ENCODE measurements at places on chromosomes 16 and 17. TPM values are rescaled to one million over a fixed set of nuclear protein-coding genes. Genes with fewer than 3 reads are reported as not detected.

GRCh38 chr16:89918453-89919347 is at the start of gene MC1R:
Gene MC1R, plus strand, starts transcription at chr16:89918862. Its CDS starts 397 bp downstream, at chr16:89919259.
- peak; percentile 75 for DNase-seq
- H3K4me1 ChIP-seq: no peaks in the 10 kb centered on the region
- peaks cover 2% of the 10 kb centered on the region for H3K36me3 ChIP-seq
- H3K4me3 ChIP-seq: peak within 1 kb of the TSS; percentile 66
- no peaks in the 10 kb centered on the region for H3K27me3 ChIP-seq
- no peak within 1 kb of the TSS for H3K27ac ChIP-seq

DNA sequence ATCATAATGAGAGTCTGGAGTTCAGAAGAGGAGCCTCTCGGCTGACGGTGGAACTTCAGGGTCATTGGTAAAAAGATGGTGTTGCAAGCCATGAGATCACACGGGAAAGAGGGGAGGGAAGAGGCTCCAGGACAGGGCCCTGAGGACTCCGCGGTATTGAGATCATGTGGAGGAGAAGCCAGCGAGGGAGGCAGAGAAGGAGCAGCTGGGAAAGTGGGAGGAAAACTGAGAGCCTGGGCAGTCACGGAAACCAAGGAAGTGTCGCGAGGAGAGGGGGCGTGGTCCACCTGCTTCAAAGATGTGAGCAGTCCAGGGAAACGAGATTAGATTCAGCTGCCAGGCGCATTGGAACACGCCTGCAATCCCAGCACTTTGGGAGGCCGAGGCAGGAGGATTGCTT is 27.7 kb upstream of the SBK1 start:
- H3K27ac ChIP-seq: no peak overlapping the region
- no peaks in the 10 kb centered on the region for H3K36me3 ChIP-seq
- H3K4me3 ChIP-seq: no peak overlapping the region

GRCh38 chr17:73684183-73684582 is 39.9 kb upstream of the SDK2 start:
- H3K36me3 ChIP-seq: peaks cover 11% of the 10 kb centered on the region
- H3K27me3 ChIP-seq: no peaks in the 10 kb centered on the region
- DNase-seq: no peak
- no peak overlapping the region for H3K27ac ChIP-seq

GRCh38 chr16:78664811-78665772 is 565.6 kb downstream of the WWOX start:
- no peaks in the 10 kb centered on the region for H3K27me3 ChIP-seq
- no peak for DNase-seq
- H3K27ac ChIP-seq: no peak overlapping the region
- no peaks in the 10 kb centered on the region for H3K4me1 ChIP-seq
- H3K36me3 ChIP-seq: no peaks in the 10 kb centered on the region
- no peak overlapping the region for H3K4me3 ChIP-seq

DNA sequence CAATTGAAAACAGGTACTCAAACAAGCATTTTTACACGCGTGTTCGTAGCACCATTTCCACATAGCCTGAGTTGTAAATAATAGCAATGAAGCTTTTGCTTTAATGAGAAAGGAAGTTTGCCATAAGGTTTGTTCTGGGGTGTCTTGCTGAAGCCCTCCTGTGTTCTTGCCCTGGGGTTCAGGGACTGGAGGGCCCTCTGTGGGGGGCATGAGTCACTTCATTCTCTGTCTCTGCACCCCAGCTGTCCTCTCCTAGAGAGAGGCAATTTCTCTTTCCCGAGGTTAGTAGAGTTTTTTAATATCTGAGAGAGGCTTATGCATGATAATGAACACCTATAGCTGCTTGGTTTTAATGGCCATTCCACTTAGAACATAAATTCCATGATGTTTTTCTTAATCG is 9.6 kb downstream of the AFMID start:
- H3K27me3 ChIP-seq: no peaks in the 10 kb centered on the region
- H3K36me3 ChIP-seq: peaks cover 66% of the 10 kb centered on the region
- DNase-seq: no peak
- peaks cover 10% of the 10 kb centered on the region for H3K4me1 ChIP-seq

GRCh38 chr16:65704866-65705265 is 583.0 kb upstream of the CDH11 start:
- no peaks in the 10 kb centered on the region for H3K27me3 ChIP-seq
- DNase-seq: no peak
- H3K4me3 ChIP-seq: no peak overlapping the region
- H3K36me3 ChIP-seq: no peaks in the 10 kb centered on the region

DNA sequence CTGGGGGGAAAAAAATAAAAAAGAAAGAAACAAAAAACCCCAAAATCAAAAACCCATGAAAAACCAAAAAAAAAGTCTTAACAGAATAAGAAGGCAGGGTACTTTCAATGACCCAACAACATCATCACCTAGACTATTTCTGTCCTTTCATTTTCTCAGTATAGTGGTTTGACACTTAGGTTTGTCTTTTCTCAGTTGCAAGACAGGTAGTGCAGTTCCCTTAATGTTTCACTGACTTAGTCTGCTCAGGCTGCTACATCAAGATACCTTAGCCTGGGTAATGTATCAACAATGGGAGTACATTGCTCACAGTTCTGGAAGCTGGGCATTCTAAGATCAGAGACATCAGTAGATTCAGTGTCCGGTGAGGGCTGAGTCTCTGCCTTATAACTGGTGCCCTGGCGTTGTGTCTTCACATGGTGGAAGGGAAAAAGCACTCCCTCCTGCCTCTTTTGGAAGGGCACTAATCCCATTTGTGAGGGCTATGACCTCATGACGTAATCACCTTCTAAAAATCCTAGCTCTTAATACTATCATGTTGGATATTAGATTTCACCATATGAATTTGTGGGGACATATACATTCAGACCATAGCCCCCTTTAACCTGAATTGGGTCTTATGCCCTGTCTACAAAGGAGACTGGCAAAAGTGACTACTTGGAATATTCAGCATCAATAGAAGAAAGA is 362.3 kb upstream of the RBFOX1 start:
- H3K4me1 ChIP-seq: no peaks in the 10 kb centered on the region
- no peaks in the 10 kb centered on the region for H3K27me3 ChIP-seq
- no peak overlapping the region for H3K27ac ChIP-seq
- no peak overlapping the region for H3K4me3 ChIP-seq

- H3K36me3 ChIP-seq: peaks cover 12% of the 10 kb centered on the region
- no peaks in the 10 kb centered on the region for H3K27me3 ChIP-seq
- DNase-seq: no peak
- peaks cover 5% of the 10 kb centered on the region for H3K4me1 ChIP-seq
These were observed 18.0 kb downstream of the HDAC5 start for GRCh38 chr17:44105483-44105882.

GRCh38 chr17:1351971-1352370 is 48.1 kb downstream of the YWHAE start:
- H3K4me3 ChIP-seq: no peak overlapping the region
- peaks cover 62% of the 10 kb centered on the region for H3K36me3 ChIP-seq
- H3K27me3 ChIP-seq: no peaks in the 10 kb centered on the region
- no peak for DNase-seq
- H3K27ac ChIP-seq: no peak overlapping the region

DNA sequence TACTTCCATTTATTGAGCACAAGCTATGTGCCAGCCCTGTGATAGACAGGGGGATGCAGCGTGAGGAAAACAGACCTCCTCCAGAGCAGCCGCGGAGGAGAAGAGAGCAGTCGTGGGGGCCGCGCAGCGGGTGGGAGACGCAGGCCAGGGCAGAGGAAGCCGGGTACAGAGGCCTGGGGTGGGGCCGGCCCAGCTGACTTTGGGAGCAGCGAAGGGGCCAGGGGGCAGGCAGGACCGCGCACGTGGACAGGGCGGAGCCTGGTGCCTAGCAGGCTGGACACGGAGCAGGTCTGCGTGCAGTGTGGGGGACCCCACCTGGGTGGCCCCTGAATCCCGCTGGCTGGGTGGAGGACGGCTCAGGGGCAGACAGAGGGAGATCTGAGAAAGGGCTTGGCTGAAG is 46.2 kb downstream of the ZFPM1 start:
- H3K27me3 ChIP-seq: no peaks in the 10 kb centered on the region
- no peak for DNase-seq
- no peaks in the 10 kb centered on the region for H3K4me1 ChIP-seq
- no peaks in the 10 kb centered on the region for H3K36me3 ChIP-seq
- H3K27ac ChIP-seq: no peak overlapping the region

DNA sequence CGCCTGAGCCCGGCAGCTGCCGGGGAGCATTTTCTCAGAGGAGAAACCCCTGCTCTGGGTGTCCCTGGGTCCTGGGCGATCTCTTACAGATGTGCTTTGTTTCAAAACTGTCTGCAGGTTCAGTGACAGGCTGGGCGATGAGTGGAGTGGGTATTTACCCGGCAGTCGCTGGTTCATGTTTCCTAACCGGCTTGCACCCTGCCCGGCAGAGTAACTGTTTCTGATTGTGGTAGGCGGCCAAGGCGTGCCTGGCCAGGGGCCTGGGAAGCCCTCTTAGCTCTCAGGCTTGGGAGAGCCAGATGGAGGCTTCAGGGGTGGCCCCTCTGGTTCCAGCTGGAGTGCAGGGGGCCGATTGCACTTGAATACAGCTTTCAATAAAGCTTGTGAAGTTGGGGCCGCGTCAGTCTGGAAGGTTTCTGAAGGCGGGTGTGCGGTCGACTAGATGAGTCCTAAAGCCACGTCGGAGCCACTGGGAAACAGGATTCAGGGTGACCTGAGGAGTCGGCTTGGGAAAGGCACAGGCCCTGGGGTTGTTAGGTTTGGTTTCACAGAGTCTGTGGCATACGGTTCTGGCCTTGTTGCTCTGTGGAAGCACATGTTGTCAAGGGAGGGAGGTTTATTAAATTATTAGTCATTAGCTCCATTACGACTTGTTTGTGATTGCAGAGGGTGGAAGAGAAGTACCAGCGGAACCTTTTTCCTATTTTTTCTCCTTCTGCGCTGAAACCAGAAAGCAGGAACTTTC is 1.4 kb downstream of the BAIAP2 start:
- peaks cover 21% of the 10 kb centered on the region for H3K36me3 ChIP-seq
- peaks cover 4% of the 10 kb centered on the region for H3K4me1 ChIP-seq
- no peak for DNase-seq
- H3K4me3 ChIP-seq: peak overlapping the region; percentile 89
- H3K27ac ChIP-seq: no peak overlapping the region

DNA sequence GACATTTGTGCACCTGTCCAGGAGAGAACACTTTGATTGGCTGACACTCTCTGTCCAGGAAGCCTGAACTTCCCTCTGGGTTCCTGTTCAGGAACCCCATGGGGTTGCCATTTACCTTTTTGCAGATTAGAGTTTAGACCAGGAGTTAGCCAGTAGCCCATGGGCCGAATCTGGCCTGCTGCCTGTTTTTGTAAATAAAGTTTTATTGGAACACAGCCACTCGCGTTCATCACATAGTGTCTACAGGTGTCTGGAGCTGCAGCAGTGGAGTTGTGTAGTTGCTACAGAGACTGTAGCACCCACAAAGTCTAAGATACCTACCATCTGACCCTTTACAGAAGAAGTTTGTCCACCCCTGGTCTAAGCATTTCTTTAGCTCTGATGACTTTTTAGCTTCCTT is 70.9 kb downstream of the ABCC1 start:
- no peaks in the 10 kb centered on the region for H3K4me1 ChIP-seq
- no peak overlapping the region for H3K27ac ChIP-seq
- H3K36me3 ChIP-seq: peaks cover 59% of the 10 kb centered on the region

- DNase-seq: no peak
- H3K27ac ChIP-seq: no peak overlapping the region
- H3K36me3 ChIP-seq: no peaks in the 10 kb centered on the region
- no peak overlapping the region for H3K4me3 ChIP-seq
- no peaks in the 10 kb centered on the region for H3K27me3 ChIP-seq
These were observed 116.5 kb downstream of the ADCY9 start for GRCh38 chr16:3999479-4000325.

- peaks cover 5% of the 10 kb centered on the region for H3K27me3 ChIP-seq
- peaks cover 28% of the 10 kb centered on the region for H3K36me3 ChIP-seq
- peak; percentile 76 for DNase-seq
- H3K27ac ChIP-seq: no peak overlapping the region
- peak overlapping the region; percentile 96 for H3K4me3 ChIP-seq
These were observed 612 bp downstream of the CISD3 start for GRCh38 chr17:38730526-38731379.

- peaks cover 3% of the 10 kb centered on the region for H3K4me1 ChIP-seq
- H3K36me3 ChIP-seq: peaks cover 24% of the 10 kb centered on the region
These were observed 23.3 kb downstream of the GPR179 start for GRCh38 chr17:38320482-38320881.

- no peaks in the 10 kb centered on the region for H3K4me1 ChIP-seq
- DNase-seq: no peak
- no peaks in the 10 kb centered on the region for H3K27me3 ChIP-seq
- no peak overlapping the region for H3K27ac ChIP-seq
These were observed 66.1 kb downstream of the MYO18A start for GRCh38 chr17:29114141-29114540.

GRCh38 chr17:49022391-49022941 is 25.3 kb downstream of the IGF2BP1 start:
- peak; percentile 96 for DNase-seq
- no peaks in the 10 kb centered on the region for H3K27me3 ChIP-seq
- peak overlapping the region; percentile 46 for H3K4me3 ChIP-seq
- H3K4me1 ChIP-seq: peaks cover 44% of the 10 kb centered on the region

- no peaks in the 10 kb centered on the region for H3K4me1 ChIP-seq
- DNase-seq: no peak
These were observed 3.7 kb upstream of the SLC16A11 start for GRCh38 chr17:7047566-7047965.

DNA sequence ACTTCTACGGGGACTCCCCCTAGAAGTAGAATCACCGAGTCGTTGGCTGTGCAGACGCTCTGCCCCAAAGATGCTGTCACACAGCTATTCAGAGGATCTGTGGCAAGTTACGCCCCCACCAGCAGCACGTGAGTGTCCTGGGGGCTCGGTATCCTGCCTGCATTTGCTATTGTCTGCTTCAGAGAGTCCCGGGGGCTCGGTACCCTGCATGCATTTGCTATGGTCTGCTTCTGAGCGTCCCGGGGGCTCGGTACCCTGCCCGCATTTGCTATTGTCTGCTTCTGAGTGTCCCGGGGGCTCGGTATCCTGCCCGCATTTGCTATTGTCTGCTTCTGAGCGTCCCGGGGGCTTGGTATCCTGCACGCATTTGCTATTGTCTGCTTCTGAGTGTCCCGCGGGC is 23.8 kb upstream of the ZNF469 start:
- H3K4me3 ChIP-seq: no peak overlapping the region
- no peak overlapping the region for H3K27ac ChIP-seq
- DNase-seq: no peak
- no peaks in the 10 kb centered on the region for H3K4me1 ChIP-seq
- H3K27me3 ChIP-seq: no peaks in the 10 kb centered on the region

The CACNG1 gene
- not detected for total RNA-seq

The TBC1D3E gene
- not detected for total RNA-seq

The HSF5 gene
- not detected for total RNA-seq

The CXCL16 gene
- 4.2 TPM for total RNA-seq

The CRYBA1 gene
- not detected for total RNA-seq

The ARHGDIA gene
- total RNA-seq: 247 TPM

The EME1 gene
- 16.5 TPM for total RNA-seq

The ITGAD gene
- not detected for total RNA-seq

The DNAH9 gene
- total RNA-seq: 0.22 TPM

The SHCBP1 gene
- 17.2 TPM for total RNA-seq

The SOX15 gene
- 7.7 TPM for total RNA-seq

The CD300H gene
- not detected for total RNA-seq

The HBM gene
- total RNA-seq: not detected
